ENCODE measurements at places on chromosomes 7 and 10.

GRCh38 chr7:131527456-131527855 lies 29.0 kb downstream of the PODXL start:
- no peak for DNase-seq

GRCh38 chr7:43105521-43106120 lies 6.8 kb upstream of the HECW1 start:
- DNase-seq, result no peak

- no peak for DNase-seq
These were observed 83.4 kb downstream of the EZH2 start for GRCh38 chr7:148800677-148801076.

DNA sequence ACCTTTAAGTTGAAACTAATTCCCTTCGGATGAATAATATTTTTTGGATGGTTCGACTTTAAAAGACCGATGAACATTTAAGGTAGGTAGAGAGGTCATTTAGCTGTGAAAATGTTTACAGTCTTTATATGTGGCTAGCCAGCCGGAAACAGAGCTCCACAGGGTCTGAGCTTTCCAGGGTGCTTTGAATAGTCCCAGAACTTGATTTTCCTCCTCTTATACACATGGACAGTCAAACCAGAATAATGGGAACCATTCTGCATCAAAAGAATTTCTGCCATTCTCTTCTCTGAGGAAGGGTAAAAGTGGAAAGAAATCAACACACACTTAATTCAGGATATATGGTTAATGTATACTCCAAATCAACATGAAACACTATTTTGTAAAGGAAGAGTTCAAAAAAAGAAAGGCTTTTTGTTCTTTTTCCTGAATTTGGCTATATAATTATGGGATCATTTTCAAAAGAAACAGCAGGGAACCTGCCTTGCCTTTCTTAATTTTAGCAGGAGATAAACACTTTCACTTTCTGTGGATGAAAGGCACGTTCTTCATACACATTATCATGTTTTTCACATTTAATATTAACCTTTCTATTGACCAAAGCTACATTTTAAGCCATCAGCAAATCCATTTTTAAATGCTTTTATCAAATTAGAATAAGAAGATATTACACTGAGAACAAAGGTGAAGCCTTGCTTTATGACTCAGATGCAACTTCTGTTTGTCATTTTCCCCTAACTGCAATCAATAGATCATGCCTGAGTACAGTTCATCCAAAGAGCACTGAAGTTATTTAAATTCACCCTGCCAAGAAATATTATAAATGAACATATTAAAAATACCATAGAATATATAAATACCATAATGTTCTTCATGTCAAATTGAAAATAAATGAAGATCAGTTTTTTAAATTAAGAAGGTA lies 307.3 kb downstream of the THSD7A start:
- no peak for DNase-seq

DNA sequence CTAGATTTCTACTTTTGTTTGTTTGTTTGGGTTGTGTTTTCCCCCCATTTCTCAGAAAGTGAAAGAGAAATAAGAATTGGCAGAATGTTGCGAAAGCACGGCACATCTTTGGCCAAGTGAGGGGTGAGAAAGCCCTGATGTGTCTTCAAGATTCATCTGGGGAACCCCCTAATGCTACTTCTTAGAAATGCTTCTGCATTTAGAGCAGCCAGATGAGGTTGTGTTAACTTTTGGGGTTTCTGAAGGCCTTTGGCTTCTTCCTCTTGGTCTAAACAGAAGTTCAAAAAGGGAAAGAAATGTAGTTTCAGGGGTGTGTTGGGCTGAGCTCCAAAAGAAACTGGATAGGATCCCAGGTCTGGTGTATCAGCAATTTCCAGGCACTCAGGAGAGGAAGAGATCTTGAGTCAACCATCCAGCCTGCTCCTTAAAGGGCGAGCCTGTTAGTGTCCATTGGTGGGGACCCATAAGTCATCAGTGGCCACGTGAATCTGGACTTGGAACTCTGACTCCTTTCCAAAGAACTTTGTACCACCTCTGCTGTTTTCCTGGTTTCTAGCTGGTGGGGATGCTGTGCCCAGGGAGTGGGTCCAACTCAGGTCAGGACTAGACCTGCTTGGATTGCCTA lies 6.5 kb downstream of the DUSP5 start:
- no peak for DNase-seq

GRCh38 chr7:44693641-44694313 lies 54.9 kb upstream of the ZMIZ2 start:
- no peak for DNase-seq

DNA sequence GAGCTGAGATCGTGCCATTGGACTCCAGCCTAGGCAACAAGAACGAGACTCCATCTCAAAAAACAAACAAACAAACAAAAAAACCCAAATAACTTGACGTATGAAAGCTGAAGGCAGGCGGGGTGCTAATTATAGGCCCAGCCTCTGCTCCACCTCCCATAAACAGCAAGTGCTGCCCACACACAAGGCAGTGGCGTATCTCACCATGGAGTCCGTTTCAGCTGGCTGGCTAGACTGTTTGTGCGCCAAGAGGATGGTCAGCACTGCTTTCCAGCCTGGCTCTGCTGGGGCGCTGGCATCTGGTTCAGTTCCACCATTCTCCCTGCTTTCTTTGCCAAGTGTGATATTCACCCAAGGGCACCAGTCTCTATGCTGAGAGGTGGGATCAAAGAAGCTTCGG lies 29.1 kb downstream of the ZC3HC1 start:
- DNase-seq, result no peak

- no peak for DNase-seq
These were observed 182.6 kb downstream of the TCF7L2 start for GRCh38 chr10:113132591-113133121.

DNA sequence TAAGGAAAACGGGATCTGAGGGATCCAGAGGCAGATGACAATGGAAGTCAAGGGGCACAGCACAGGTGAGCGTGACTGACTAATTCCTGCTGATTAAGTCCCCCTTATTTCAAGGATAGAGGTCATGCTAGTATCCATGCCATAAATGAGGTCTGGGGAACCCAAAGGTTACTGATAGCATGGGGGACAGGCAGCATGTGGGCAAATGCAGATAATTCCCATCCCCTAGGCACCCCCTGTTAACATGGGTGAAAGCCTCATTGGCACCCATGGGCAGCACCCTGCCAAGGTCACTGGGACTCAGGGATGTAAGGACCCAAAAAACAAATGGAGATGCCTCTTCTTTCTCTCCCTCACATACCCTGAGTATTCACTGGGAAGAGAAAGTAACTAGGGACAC lies 139.7 kb downstream of the WDR11 start:
- no peak for DNase-seq

GRCh38 chr10:35306852-35307251 lies 29.5 kb upstream of the CCNY start:
- no peak for DNase-seq

- no peak for DNase-seq
These were observed 95.4 kb downstream of the HIPK2 start for GRCh38 chr7:139682136-139683013.

- DNase-seq, result no peak
These were observed 154.9 kb downstream of the EGFR start for GRCh38 chr7:55173671-55174070.

DNA sequence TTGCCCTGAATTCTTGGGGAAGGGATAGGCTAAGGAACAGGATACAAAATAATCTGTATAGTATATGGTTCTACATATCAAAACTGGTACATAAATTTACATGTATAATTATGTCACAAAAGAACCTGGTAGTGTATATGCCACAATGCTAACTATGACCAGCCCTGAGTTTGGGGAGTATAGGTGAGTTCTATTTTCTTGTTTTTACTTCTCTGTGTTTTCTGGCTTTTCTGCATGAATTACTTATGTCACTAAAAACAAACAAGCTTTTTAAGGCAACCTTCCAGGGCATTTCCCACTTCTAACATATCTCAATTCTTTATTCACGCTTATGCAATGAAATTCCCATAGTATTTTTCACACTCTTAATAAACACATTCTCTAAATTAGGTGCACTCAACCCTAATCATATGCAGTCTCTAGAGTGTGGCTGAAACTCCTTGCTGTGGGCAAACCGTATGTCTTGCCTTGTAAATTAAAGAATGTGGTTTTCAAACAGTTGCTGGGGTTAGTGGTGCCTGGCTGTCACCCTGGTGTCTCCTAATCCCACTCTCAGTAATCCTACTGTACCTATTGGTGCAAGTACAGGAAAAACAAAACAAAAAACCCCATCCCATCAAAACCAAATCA lies 14.0 kb upstream of the INSIG1 start:
- DNase-seq, result no peak

- DNase-seq, result no peak
These were observed 440.2 kb downstream of the GLRX3 start for GRCh38 chr10:130576427-130576826.

DNA sequence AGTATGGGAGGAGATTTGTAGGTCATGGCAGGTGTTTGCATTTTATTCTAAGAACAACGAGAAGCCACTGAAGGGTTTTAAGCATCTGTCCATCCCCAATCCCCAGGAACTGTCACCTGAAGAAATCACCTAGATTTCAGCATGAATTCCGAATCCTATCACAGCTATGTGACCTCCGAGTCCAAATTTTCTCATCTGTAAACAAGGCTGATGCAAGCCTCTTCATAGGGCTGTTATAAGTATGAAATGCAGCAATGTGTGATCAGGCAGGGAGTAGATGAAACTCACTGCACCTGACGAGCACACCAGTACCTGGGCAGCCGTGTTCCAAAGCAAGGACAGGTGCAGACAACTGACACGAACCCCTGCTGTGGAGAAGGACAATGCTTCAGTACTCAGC lies 14.0 kb downstream of the HABP2 start:
- DNase-seq, result no peak

- no peak for DNase-seq
These were observed 141.4 kb upstream of the BET1 start for GRCh38 chr7:94145602-94146001.
